ENCODE measurements at places on chromosomes 1 and 21.

GRCh38 chr1:145937436-145937835, 10.2 kb upstream of the RBM8A start:
- no peak for DNase-seq

DNA sequence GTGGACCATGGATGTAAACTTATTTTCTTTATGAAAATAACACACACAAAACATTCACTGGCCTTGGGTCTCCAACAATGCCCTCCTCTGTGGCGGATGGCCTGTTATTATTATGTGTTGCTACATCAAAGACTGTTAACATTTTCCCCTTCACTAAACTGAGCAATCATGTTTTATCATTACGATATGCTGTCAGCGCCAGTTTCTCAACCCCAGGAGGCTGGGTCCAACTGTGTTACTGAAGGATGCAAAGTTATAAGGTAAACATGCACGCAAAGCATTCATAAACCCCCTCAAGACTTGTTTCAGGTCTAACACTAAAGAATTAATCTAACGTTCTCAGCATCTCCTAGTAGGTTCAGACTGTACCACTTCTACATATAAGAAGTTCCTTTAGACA, 6.0 kb upstream of the DUSP10 start:
- no peak for DNase-seq

GRCh38 chr1:215765833-215766232, 198.7 kb downstream of the KCTD3 start:
- no peak for DNase-seq

DNA sequence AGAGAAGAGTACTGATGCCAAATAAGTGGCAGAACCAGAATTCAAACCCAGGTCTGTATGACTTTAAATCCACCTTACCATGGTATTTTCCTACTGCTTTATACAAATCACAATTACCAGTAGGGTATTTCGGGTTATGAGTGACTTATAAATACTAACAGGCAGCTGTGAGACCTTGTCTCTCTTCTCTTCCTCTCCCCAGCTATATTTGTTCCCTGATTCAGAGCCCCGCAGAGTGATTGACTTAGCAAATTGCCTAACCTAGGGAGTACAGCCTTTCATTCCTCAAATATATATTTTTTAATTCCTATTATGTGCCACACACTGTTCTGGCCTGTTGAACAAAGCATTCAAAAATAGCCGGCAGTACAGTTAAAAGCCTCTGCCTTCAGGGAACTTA, 168.0 kb downstream of the CLEC20A start:
- no peak for DNase-seq

DNA sequence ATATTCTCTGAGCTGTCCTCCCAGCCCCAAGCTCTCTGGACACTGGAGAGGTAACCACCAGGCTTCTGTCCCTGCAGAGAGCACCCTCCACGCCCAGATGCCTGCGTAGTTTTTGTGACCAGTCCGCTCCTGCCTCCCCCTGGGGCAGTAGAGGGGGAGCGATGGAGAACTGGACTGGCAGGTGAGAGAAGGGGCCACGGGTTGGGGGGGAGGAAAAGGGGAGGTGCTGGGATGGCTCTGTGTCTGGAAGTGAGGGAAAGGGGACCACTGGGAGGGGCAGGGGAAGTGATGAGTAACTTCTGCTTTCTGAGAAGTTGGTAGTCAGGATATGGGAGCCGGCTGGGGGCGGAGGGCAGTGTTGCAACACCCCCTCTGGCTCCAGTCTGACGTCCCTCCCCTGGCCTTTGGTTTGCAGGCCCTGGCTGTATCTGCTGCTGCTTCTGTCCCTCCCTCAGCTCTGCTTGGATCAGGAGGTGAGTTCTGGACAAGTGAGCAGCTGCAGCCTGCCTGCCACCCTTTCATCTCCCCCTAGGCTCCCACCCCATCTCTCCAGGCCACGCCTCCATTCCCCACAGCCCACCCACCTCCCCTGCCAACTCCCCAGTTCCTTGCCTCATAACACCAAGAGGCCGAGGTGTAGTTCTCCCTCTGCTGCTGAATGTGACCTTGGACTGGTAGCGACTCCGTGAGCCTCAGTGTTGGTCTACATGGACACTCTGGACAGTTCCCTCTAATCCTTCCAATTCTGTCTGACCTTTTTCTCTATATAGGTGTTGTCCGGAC, 3.1 kb downstream of the ADAMTSL4 start:
- no peak for DNase-seq

GRCh38 chr1:179146476-179146875, 64.6 kb downstream of the TOR3A start:
- DNase-seq, result no peak

- DNase-seq, result no peak
Measured at GRCh38 chr21:39525129-39525528, 73.4 kb downstream of the SH3BGR start.

GRCh38 chr21:32993894-32994293, 31.8 kb upstream of the OLIG2 start:
- DNase-seq, result no peak

- DNase-seq, result no peak
Measured at GRCh38 chr1:12035312-12035711, 16.0 kb downstream of the MIIP start.

GRCh38 chr1:72516264-72516663, 233.9 kb upstream of the NEGR1 start:
- DNase-seq, result no peak

DNA sequence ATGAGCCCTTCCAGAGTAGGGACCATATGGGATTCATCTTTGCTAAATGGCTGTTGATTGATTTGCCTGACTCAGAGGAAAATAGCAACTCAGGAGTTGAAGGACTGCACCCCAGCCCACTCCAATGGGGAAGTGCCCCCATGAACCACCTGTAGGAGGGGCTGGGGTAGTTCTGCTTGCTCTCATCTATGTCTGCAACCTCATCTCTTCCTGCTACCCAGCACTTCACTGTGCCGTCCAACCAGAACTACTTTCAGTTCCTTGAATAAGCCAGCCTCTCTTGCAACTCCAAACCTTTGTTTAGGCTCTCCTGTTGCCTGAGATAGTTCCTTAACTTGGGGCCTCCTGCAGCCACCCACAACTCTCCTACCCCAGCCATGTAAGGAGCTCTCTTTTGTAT, 26.6 kb downstream of the BEND5 start:
- DNase-seq, result no peak

- no peak for DNase-seq
Measured at GRCh38 chr1:91640877-91641526, 140.4 kb downstream of the CDC7 start.

DNA sequence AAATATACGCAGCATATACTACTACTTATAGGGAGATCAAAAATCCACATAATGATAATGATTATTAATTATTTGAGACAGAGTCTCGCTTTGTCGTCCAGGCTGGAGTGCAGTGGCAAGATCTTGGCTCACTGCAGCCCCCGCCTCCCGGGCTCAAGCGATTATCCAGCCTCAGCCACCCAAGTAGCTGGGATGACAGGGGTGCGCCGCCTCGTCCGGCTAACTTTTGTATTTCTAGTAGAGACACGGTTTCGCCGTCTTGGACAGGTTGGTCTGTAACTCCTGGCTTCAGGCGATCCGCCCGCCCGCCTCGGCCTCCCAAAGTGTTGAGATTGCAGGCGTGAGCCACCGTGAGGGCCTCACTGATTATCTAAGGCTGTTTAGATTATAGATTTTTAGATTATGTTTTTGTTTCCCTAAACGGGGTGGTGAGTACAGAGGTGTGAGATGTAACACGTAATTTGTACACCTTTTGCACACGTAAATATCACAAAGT, 548 bp upstream of the SLC25A33 start:
- DNase-seq, result no peak

DNA sequence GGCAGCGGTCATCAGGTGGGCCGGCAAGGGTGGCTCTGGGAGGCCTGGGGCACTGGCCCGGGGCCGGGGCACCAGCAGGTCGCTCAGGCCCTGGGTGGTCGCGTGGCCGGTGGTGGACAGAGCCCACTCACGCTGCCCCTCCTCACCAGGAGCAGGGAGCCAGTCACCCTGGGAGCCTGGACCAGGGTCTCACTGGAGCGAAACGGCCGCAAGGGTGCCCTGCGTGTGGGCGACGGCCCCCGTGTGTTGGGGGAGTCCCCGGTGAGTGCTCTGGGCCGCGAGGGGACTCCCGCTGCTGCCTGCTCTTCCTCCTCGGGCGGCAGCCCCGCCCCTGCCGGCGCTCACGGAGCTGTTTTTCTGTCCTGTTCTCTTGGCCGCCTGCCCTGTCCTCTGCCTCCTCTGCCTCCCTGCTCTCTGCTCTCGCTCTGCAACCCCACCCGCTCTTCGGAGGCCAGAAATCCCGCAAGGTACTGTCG, 23.5 kb downstream of the RNF223 start:
- DNase-seq, result no peak

DNA sequence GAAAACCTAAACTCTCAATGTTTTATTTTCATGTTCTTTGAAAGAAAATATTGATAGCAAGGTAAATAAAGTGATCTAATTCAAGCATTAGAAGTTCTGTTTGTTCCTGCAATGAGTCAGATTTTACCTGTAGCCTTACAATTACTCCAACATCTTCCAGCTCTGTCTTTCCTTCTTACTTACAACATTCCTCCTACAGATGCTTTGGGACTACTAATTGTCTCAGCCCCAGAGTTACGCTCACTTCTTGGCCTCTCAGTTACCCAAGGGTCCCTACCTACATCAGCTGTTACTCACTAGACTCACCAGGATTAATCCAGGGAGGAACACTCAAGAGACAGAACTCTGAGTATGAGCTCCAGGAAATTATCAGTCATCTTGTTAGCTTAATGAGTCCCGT, 26.4 kb downstream of the OR14A16 start:
- no peak for DNase-seq

All from activated CD4-positive, CD25-positive, alpha-beta regulatory T cell (primary cell).